ENCODE measurements at places on chromosomes 16 and 17.
A peak's percentile ranks its signal among the peaks of the same experiment; 100 is the strongest.

GRCh38 chr17:62741290-62741689, 66.8 kb downstream of the MARCHF10 start:
- no peak overlapping the region for H3K4me3 ChIP-seq
- no peak overlapping the region for H3K27ac ChIP-seq
- no peak for DNase-seq
- H3K4me1 ChIP-seq = peaks cover 29% of the 10 kb centered on the region

GRCh38 chr17:44247876-44248736, 19.8 kb downstream of the SLC4A1 start:
- no peaks in the 10 kb centered on the region for H3K27me3 ChIP-seq
- peaks cover 18% of the 10 kb centered on the region for H3K4me1 ChIP-seq
- H3K4me3 ChIP-seq = no peak overlapping the region
- no peak overlapping the region for H3K27ac ChIP-seq

DNA sequence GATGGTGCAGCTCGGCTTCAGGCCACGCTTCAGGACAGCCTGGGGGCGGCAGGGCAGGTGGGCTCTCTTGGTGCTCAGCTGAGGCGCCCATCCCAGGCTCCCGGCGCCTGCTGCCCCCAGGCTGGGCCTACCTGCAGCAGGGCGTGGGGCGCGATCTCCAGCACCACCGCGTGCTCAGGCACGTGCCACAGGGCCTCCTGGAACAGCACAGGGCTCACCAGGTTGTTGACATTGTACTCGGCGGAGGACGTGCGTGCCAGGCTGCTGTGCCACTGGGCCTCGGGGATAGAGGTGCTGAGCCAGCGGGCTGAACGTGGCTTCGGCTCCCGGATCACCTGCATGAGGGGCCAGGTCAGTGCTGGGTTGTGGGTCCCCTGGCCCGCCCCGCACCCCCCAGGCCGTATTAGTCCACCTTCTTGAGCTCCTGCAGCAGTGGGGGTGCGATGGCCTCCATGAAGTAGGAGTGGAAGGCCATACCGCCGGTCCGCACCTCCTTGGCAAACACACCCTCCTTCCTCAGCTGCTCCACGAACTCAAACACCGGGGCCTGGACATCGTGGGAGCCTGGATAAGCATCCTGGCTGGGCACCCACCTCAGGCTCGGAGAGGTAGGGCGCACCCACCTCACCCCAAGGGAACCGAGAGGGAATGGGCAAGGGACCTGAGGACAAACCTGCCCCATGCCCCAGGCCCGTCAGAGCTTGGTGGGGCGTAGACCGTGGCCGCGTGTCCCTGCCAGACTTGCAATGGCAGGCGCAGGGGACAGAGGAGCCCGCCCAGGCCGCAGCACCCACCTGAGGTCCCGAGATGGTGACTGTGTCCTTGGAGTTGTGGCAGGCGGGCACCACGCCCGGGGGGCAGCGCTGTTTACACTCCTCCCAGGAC, 9.0 kb downstream of the FASN start:
- H3K36me3 ChIP-seq = peaks cover 26% of the 10 kb centered on the region
- no peaks in the 10 kb centered on the region for H3K27me3 ChIP-seq
- DNase-seq = no peak
- no peaks in the 10 kb centered on the region for H3K4me1 ChIP-seq
- H3K27ac ChIP-seq = no peak overlapping the region

DNA sequence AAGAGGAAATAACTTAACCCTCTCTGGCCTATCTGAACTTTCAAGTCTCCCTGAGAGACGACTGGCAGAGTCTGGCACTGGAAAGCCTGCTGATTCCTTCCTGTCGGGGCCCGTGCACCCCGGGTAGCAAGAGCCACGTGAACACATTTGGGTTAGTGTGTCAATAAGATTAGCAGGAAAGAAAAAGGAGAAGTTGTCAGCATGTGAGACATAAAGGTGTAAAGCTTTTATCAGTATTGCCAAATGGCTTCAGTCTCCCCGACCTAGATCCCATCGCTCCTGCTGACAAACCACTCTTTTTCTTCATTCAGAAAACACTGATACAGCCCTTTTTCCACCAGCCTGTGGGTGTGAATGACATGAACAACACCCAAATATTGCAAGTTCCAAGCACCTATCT, 74.4 kb downstream of the CCT6B start:
- H3K36me3 ChIP-seq = no peaks in the 10 kb centered on the region
- no peak overlapping the region for H3K27ac ChIP-seq
- H3K4me3 ChIP-seq = no peak overlapping the region
- peaks cover 25% of the 10 kb centered on the region for H3K4me1 ChIP-seq
- peaks cover 25% of the 10 kb centered on the region for H3K27me3 ChIP-seq

GRCh38 chr16:20920799-20921198, 20.2 kb downstream of the LYRM1 start:
- no peaks in the 10 kb centered on the region for H3K27me3 ChIP-seq
- no peak overlapping the region for H3K4me3 ChIP-seq
- peaks cover 14% of the 10 kb centered on the region for H3K4me1 ChIP-seq
- no peak overlapping the region for H3K27ac ChIP-seq
- DNase-seq = no peak

DNA sequence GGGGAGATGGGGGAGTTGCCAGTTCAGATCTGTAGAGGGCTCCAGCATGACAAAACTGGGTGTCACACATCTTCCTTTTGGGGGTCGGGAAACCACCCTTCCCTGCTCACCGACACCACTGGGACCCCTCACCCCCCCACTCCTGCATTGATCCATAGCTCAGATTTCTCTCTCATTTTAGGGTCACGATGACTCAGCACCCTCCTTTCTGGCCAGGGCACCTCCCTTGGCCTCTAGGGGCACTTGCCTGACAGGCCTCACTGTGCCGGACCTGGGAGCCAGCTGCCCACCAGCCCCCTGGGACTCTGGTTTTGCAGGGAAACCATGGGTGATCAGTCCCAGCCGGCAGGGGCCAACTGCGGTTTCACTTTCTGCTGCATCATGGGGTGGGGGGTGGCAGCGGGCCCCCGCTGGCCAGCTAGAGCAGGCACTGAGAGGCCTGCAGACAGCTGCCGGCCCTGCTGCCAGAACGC, 239.4 kb downstream of the MRTFB start:
- H3K27ac ChIP-seq = peak overlapping the region; percentile 95
- peak; percentile 41 for DNase-seq
- peaks cover 4% of the 10 kb centered on the region for H3K36me3 ChIP-seq
- H3K4me3 ChIP-seq = peak overlapping the region; percentile 4

DNA sequence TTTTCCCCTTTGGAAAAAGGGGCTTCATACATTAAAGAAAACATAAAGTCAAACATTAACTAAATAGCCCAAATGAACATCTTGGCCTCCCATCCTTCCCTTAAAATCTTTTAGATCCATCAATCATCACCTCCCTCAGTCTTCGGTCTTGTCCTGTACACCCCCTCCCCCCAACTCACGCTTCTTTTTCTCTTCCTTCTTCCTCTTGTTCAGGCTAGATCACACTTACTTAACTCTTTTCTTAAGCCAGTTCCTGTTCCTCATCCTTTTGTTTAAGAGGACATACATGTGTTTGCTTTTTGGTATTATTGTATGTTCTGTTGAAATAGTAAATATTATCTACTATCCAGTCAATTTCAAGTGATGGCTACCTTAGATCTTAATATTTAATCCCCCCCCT, 5.5 kb downstream of the MFSD6L start:
- peaks cover 4% of the 10 kb centered on the region for H3K27me3 ChIP-seq
- peaks cover 16% of the 10 kb centered on the region for H3K4me1 ChIP-seq
- H3K36me3 ChIP-seq = peaks cover 13% of the 10 kb centered on the region
- no peak overlapping the region for H3K27ac ChIP-seq

DNA sequence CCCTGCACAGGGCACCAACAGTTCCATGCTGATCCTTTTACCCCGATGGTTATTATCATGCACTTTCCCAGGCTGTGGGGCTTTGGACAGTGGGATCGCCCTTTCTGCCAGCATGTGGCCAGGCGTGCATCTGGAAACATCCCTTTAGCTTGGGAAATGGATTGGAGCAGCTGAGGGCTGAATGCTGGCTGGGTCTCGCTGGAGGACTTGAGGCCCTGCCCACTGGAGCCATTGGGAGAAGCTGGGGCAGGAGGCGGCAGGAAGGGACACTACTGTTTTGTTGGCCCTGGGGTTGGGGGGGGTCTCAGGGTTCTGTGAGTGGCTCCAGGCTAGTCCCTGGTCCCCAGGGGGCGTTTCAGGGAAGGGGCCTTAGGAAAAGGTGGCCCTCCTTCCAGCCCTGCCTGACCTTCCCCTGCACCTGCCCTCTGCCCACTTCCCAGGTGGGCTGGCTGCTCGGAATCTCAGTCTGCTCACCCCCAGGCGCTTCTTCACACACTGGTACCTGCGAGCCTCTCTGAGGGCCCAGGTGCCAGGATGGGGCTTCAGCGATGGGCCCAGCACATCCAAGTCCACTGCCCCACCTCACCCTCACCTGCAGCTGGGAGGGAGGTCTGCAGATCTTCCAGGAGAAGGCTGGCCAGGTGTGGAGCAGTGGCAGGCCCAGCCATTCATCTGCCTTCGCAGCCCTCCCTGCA, 1.6 kb upstream of the ADGRG3 start:
- H3K27ac ChIP-seq = no peak overlapping the region
- no peak for DNase-seq
- no peak overlapping the region for H3K4me3 ChIP-seq
- H3K4me1 ChIP-seq = no peaks in the 10 kb centered on the region

Measured in WTC11 (cell line).